ENCODE measurements at places on chromosomes 13 and 19.

GRCh38 chr13:42477596-42478190 is 96.3 kb upstream of the TNFSF11 start:
- no peak for DNase-seq

DNA sequence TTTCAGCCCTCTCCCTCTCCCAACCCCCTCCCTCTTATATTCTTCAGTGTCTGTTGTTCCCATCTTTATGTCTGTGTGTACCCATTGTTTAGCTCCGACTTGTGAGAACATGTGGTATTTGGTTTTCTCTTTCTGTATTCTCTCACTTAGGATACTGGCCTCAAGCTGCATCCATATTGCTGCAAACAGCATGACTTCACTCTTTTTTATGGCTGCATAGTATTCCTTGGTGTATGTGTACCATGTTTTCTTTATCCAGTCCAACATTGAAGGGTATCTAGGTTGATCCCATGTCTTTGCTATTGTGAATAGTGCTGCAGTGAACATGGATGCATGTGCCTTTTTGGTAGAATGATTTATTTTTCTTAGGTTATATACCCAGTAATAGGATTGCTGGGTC is 17.8 kb downstream of the NHLRC3 start:
- no peak for DNase-seq

DNA sequence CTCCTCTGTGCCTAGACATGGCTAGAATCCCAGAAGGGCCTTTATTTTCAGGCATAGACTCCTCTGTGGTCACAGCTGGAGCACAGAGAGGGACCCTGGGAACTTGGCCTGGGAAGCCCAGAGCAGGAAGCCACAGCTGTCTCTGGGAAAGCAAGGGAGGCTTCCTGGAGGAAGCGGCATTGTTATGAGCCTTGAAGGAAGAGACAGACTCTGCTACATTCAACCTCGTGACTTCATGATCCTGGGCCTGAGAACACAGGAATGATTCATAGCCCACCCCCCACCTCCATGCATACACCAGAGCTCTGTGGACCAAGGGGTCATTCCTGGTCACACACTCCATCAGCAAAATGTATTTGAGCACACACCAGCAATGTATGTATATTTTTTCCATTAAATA is 8.6 kb downstream of the RDH8 start:
- DNase-seq = no peak

GRCh38 chr19:48862827-48863226 is 5.6 kb downstream of the PLEKHA4 start:
- DNase-seq = no peak

GRCh38 chr19:39759457-39760184 is 19.0 kb upstream of the LEUTX start:
- DNase-seq = no peak

DNA sequence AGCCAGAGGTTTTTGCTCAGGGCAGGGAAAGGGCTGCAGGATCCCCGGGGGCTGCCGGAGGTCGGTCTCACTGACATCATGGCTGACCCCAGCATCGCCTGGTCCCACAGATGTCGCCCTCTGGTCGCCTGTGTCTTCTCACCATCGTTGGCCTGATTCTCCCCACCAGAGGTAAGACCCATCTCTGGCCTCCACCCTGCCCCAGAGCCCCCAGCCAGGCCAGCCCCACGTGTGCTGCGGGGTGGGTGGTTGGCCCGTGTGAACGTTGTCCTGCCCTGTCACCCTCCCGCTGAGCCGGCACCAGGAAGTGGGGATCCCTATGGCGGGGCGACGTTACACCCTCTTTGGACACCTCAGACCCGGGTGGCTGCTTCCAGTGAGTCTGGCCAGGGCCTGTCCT is 906 bp downstream of the FXYD5 start:
- no peak for DNase-seq

DNA sequence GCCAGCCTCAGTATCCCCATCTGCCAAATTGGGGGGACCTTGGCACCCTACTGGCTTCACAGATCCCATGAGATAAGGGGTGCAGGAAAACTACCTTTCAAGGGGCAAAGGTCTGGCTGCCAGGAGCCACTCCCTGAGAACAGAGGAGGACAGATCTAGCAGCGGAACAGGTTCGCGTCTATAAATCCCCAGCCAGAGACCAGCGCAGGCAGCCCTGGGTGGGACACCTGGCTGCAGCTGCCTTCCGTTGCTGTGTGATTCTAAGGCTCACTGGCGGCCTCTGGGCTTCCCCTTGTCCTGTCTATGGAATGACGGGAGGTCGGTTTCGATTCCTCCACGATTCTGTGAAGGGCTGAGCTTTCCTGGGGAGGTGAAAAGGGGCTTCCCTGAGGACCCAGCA is 7.3 kb downstream of the RELB start:
- no peak for DNase-seq

DNA sequence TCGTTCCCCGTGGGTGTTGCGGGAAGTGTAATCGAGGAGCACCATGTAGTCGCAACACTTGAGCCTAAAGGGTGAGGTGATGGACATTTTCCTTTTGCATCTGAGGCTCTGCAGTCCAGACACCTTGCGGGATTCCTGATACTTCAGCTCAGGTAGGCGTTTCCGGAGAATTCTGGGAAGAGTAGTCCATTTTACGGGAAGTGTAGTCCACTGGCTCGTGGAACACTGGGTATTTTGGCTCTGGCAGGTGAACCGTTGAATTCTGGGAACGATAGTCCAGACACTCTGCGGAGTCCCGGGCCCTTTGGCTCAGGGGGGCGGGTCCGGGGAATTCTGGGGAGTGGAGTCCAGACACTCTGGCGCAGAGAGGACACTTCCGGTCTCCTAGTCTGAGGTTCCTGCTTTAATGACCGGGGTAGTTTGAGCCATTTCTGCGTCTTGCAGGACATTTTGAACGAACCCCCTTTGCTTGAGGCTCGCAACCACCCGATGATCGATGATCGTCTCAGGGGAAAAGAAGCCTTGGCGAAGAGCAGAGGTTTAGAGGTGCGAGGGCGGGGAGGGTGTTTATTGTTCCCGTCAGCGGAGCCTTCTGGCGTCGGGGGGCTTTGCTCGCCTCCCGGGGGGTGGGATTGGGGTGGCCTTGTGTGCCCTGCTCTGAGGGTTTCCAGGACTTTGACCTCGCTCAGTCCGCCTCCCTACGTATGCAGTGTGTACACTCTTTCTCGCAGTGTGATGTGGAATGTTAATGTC is at the start of gene ZNF223:
Gene ZNF223 (plus strand): TSS at position 387 of the 753 bp plus-strand sequence. CDS start 3,141 bp downstream, outside the sequence.
- peak; percentile 32 for DNase-seq

- DNase-seq = no peak
Measured at GRCh38 chr13:109384491-109385241, 401.7 kb downstream of the IRS2 start.

DNA sequence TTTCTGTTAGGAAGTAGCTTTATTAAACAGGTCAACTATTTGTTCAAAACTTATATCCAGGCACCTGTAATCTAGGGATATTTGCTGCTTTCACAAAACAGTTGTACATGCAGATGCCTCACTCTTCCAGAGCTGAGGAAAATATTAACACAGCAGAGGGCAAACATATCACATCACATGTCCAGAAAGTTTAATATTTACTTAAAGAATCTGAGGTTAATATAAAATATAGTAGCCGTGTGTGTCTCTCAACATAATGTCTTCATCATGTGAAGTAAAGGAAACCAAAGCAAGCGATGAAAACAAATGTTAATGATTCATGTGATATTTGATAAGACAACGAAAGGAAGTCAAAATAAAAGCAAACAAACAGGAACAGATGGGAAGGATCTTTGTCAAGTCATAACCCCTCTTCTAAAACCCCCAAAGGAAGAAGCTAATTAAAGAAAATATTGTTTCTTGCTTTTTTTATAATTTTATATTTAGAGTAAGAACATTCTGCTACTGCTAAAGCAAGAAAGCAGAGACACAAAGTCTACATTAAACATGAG is 418.8 kb downstream of the DACH1 start:
- no peak for DNase-seq
